NB4 (cell line): ENCODE measurements at places on chromosomes 5 and 9.
A peak's percentile ranks its signal among the peaks of the same experiment; 100 is the strongest.

- no peak for DNase-seq
Observed at GRCh38 chr9:121266906-121267650, 884 bp upstream of the GSN start.

DNA sequence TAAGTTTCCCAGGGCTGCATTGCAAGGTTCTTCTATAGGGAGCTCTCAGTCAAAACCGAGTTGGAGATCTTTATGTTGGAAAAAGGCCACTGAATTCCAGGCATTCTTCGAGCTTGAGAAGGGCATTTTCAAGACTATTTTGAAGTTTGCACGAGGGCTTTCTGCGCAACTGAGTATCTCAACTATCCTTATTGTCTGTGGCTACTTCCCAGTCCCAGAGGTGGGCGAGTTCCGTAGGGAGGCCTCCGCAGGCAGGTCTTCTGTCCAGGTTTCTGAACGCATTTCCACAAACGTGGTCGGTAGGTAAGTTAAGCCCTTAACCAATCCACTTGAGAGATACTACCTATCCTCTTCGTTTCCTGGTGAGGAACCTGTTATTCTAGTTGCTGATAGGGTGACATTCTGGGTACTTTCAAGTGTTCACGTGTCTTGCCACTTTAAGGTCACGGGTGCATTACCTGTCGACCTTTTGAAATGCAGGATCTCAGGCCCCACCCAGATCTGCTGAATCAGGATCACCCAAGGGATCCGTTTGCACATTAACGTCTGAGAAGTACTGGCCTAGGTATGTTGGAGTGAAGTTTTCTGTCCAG is 51.4 kb upstream of the TJP2 start:
- no peak for DNase-seq

GRCh38 chr5:177330991-177331842 is 19.5 kb upstream of the MXD3 start:
- no peak for DNase-seq

- no peak for DNase-seq
Observed at GRCh38 chr5:152711801-152712388, 306.8 kb upstream of the NMUR2 start.

GRCh38 chr9:118595719-118596305 is 773.4 kb downstream of the BRINP1 start:
- DNase-seq: peak; percentile 40

DNA sequence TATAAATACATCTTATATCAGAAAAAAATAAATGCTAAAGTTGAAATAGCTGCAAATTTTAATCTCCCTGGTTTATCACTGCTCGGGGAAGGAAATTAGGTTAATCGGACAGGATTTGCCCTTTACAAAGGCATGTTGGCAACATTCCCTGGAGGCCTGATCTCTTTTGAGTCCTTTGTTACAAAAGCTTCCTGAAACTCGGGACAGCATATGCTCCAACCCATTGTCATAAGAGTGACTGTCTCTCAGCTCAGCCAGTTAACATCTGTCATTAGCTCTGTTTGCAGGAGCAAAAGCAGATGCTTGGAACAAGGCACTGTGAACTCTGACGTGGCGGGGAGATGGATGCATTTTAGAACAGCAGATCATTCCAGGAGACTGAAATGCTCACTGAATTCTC is 80.6 kb downstream of the MYO10 start:
- DNase-seq: no peak

DNA sequence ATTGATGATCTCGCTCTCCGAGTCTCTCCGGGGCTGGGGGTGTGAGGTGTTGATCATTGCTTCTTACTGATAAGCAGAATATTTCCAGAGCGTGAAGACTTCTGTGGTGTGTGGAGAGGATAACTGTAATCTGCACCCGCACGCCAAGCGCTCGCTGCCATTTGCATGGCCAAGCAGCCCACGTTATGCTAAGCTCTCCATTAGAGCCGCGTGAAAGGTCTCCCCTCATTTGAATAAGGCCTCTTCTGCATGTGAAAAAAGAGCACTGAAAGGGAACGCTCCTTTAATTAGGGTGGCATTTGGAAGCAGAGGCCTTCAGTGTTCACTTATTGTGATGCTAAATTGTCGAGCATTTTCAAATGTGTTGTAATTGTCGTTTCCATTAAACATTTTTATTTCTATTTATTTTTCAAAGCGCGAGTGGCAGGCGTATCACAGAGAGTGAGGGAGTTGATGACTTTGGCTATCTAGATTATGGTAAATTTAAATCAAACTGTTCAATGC is 163.6 kb upstream of the IRX2 start:
- DNase-seq: no peak

DNA sequence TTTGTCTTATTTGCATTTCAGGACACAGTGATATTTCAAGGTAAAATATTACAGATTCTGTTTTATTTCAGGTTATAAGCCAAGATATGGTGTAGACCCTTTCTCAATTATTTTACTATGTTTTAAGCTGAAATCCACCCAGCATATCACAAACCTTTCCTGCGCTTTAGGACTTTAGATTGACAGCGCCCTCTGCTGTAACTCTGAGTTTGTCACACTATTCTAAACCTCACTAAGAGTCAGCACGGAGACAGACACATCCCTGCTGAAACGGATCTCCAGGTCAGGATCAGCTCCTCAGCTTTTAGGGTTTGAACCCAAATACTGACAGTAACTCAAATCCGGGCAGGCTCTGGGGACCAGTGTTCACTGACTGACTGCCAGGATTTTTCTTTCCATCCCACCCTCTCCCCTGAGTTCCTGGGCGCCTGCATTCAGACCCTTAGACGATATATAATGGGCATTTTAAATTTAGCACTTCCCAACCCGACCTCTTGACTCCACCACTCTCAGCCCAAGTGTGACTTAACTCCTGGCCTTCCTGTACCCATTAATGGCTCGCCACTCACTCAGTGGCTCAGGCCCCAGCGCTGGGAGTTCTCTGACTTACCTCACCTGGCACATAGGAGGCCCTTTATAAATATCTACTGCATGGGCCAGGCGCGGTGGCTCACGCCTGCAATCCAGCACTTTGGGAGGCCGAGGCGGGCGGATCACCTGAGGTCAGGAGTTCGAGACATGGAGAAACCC is 33.5 kb downstream of the TLX3 start:
- DNase-seq: peak; percentile 64

DNA sequence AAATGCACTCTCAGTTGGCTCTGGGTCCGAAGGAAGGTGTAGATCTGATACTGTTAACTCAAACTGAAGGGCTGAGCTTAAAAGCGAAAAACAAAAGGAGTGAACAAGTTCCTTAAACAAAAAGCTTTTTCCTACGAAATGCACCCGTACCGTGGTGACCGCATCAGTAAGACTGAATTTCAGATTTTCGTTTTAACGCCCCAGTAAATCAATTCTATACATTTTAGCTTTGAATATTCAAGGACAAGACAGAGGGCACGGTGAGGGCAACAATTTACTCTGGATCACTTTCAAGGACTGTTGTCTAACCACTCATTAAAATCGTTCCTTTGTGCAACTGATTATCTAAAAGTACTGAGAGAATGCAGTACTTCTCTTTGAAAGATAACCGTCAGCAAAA is 1.9 kb downstream of the HOMER1 start:
- DNase-seq: peak; percentile 25

- no peak for DNase-seq
Observed at GRCh38 chr5:29197631-29198454, 1995.6 kb upstream of the CDH6 start.
